ENCODE measurements at places on chromosomes 4 and X.

DNA sequence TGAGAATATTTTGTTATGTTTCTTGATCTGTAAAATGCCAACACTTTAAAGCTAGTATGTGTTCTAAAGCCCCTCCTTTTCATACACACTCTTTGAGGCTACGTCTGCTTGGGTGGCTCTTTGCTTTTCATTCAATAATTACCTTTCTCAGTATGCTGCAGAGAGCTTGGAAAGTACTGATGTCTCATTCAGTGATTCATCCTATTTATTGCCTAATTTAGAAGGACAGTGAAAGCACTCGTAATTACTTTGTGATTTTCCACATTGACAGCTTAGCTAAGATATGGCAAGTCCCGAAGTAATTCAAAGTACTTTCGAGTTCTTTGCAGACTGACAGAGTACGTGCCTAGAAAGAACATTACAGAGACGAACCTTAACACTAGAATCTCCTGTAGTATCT is 57.2 kb downstream of the BMP15 start:
- no peak for DNase-seq

- no peak for DNase-seq
These were observed 11.6 kb upstream of the MAGEB17 start for GRCh38 chrX:16155581-16156096.

GRCh38 chr4:114866901-114867670 is 246.3 kb downstream of the NDST4 start:
- DNase-seq = no peak

DNA sequence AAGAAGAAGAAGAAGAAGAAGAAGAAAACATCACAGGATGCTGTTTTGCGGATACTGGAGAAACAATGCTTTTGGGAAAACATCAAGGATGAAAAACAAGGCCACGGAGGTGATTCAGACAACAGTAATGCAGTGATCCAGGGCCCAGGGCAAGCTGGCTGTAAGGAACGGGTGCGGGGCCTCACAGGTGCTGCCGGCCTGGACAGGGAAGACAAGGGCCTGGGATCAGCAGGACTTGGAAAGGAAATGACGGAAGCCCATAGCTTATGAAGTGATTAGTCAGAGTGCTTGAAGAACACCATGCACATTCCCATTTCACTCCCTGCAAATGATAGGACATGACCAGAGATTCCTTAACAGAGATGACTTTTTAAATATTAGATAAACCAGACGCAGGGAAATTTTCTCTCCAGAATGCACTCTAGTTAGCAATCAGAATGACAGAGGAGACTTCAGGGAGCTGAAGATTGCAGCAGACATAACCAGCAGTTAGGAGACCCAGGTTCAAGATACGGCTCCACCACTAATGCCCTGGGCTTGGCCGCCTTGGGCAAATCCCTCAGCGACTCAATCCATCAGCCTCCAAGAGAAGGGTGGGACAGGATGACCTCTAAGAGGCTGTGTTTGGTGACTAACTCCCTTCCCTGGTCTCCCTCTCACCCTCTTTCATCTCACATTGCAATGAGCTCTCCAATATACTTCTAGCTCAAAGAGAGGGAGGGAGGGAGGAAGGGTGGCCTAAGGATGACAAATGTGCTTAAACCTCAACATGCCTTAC is 54.1 kb downstream of the APBB2 start:
- DNase-seq = no peak

DNA sequence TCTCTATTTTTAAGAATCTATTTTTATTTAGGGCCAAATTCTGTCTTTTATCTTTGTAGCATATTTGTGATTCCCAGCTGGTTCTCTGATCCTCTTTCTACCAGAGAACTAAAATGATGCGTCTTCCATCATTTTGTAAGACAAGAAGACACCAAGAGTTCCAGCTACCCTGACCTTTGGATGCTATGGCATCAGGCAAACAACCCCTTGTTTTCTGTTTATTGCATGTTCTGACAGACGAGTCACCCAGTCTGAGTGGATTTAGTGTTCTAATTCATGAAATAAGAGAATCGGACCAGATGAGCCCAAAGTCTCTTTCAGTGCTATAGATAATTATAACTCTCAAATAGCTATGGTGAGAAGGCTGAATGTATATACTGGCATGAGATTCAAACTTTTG is 69.7 kb downstream of the ZFYVE28 start:
- DNase-seq = no peak

DNA sequence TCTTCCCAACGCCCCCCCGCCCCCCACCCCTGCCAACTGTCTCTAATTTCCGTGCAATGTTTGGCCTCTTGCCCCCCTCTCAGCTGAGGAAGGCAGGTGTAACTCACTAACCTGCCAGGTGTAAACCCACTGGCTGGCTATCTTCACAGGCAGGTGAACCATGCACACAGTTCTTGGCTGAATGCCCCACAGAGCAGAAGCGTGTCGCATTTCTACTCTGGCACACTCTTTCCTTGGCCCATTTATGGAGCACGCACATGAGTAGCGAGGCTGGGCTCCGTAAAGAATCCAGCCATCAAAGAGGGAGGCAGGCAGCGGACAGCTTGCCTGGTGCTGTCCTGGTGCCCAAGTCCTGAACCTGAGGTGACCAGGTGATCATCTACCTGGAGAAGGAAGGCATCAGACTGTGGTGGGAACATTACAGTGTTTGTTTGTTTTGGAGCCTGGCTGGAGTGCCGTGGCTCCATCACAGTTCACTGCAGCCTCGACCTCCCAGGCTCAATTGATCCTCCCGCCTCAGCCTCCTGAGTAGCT is 39.2 kb upstream of the CRMP1 start:
- DNase-seq = peak; percentile 25

- DNase-seq = no peak
These were observed 96.5 kb downstream of the RNF150 start for GRCh38 chr4:141036786-141037185.

DNA sequence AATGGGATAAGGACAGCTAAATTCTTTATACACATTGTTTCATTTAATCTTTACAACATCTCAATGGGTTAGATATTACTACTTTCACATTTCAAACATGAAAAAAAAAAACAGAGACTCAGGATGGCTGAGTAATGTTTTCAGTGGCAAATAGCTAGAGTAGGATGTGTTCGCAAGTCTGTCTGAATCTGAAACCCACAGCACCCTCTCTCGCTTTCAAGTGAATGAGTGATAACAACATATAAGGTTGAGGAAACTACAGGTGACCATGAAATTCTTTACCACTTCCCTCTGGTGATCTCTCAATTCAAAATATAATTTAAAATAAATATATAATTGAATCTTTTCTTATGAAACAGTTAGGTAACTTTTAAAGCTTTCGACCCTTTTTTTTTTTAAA is 162.6 kb downstream of the PRR32 start:
- DNase-seq = no peak

DNA sequence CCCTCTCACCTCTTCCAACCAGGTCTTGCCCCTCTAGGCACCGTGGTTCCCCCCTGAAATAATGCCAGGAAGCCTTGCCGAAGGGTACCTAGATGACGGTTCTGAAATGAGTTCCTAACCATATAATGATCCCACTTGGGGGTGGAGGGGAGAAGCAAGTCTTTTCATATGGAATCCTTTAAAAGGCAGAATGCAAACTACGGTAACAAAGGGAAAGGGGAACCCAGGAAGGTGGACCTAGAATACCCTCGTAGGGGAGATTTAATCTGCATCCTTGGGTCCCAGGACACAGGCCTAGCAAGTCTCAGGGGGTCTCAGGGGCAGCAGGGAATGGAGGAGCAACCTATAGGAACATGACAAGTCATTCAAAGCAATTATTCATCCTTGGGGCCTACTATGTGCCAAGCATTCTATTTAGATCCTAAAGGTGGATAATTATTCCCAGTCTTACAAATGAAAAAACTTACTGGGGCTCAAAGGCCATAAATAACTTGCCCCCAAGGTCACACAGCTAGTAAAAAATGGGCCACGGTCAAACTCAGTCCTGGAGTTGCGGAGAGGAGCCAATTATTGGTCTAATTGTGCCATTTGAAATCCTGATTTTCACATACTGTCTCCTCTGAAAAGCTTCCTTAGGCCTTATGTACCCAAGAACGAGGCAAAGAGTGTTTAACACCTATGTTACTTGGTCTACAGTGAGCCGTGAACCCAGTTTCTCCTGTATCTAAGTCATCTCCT is 8.8 kb downstream of the BCOR start:
- no peak for DNase-seq

DNA sequence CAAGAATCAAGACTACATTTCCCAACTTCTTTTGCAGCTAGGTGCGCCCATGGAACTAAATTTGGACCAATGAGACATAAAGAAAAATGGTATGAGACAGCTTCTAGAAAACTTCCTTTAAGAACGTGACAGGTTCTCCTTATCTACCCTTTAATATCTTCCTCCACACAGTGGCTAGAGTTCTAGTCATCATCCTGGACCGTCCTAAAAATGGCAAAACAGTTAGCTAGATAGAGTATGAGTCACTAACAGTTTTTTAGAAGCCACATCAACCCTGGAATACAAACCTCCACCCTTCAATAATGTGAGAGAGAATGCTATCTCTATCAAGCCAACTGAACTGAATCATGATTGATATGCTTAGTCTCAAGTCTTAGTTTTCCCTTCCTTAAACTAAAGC is 267.9 kb upstream of the SLC7A11 start:
- no peak for DNase-seq

DNA sequence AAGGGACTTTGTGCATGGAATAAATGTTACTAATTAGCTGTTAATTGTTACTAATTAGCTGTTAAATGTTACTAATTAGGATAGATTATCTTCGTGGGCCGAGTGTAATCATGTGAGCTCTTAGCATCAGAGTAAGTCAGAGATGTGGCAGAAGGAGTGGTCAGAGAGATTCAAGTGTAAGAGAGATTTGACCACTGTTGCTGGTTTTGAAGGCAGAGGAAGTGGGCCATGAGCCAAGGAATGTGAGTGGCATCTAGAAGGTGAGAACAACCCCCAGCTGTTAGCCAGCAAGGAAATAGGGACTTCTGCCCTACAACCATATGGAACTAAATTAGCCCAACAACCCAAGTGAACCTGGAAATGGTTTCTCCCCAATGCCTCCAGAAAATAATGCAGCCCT is 28.2 kb downstream of the ODAPH start:
- no peak for DNase-seq

- no peak for DNase-seq
These were observed 13.8 kb downstream of the TMEM175 start for GRCh38 chr4:946103-946450.

DNA sequence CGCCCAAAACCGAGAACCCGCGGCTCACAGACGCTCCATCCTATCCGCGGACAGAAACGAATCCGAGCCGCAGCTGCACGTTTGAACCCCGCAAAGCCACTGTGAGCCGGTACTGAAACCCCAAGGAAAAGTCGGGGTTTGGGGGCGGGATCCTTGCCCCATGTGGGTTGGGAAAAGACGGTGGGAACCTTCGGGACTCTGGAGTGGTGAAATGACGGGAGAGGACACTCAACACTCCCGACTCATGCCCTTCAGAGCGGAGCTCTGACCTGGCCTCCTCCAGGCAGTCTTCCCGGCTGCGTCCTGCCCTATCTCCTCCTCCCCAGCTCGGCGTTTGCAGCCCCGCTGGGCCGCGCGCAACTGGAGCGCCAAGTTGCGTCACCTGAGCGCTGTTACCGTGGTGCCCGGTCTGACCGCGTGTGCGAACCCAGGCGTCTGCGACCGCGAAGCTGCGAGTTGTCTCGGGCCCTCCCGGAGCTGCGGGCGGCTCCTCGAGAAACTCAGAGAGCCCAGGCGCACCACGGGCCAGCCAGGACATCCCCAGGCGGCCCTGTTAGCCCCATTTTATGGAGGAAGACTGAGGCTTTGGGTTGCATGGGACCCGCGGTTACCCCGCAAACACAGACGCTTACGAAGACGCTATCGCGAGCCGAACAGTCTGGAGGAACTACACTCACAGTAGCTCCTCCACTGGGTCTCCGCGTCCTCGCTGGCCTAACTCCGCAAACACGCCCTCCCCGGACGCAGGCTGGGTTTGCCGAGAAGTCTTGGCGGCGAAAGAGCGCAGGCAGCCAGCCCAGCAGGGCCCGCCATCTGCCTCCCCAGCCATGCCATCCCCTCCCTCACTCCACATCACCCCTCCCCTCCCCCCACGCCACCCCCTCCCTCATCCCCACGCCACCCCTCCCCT is 20.3 kb upstream of the HMX1 start:
- no peak for DNase-seq

GRCh38 chrX:40248822-40249221 is 151.1 kb upstream of the BCOR start:
- DNase-seq = no peak

DNA sequence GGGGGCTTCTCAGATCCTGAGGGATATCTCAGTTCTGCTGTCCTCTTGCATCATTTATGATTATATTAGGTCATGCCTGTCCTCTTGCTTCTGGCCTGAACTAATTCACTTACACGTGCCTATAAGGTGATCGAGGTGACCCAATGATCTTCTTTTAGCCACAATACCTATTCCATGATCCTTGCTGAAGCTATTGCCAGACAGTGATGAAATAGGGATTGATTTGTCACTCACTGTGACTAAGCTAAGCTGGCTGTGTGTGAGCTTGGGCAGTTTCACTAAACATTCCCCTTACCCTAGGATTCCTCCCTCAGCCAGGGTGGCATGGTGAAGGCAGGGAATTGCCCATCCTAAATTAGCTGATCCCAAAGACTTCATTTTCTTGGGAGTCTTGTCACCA is 19.0 kb downstream of the HADH start:
- DNase-seq = no peak

- no peak for DNase-seq
These were observed 176.4 kb downstream of the PTTG2 start for GRCh38 chr4:38136604-38137003.

GRCh38 chr4:61860376-61860775 is 660.2 kb downstream of the ADGRL3 start:
- DNase-seq = no peak

- DNase-seq = no peak
These were observed 38.9 kb upstream of the GLRA3 start for GRCh38 chr4:174867903-174868302.

DNA sequence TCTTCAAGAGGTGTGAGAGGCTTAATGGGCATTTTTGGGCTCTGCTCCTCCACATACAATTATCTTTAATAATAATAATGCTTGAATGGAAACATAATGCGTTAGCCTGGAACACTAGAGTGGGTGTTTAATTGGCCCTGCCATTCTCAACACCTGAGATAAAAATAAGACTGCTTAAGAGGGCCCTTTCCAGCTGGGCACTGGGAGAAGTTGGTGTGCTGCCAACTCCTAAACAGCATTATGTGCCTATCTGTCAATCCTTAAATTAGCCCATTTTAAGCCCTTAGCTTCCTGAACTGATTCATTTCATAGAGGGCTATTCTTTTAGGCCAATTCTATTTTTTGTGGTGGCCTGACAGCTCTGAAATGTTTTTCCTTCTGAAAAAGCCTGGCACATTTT is 211.1 kb upstream of the ZIC3 start:
- no peak for DNase-seq

GRCh38 chr4:39263895-39264294 is 81.6 kb downstream of the WDR19 start:
- no peak for DNase-seq

DNA sequence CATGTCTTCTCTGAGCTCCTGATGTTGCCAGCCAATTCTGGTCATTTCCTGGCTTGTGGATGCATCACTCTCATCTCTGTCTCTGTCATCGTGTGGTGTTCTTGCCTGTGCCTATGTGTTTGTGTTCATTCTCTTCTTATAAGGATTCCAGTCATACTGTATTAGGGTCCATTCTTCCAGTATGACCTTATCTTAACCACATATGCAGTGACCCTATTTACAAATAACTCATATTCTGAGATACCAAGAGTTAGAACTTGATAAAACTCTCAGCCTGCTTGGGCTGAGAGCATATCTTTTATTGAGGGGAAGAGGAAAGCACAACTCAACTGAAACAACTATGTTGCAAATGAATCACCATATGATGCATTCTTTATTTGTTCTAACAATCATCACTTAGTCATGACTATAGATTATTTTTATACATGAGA is 189.0 kb upstream of the ANXA10 start:
- no peak for DNase-seq

Data from NCI-H526 treated with DMSO at 0.1 percent for 48 hours (cell line).